CD4-positive, alpha-beta T cell treated with Interleukin-4 for 1 hour (primary cell): ENCODE measurements at places on chromosomes 13 and 19.

DNA sequence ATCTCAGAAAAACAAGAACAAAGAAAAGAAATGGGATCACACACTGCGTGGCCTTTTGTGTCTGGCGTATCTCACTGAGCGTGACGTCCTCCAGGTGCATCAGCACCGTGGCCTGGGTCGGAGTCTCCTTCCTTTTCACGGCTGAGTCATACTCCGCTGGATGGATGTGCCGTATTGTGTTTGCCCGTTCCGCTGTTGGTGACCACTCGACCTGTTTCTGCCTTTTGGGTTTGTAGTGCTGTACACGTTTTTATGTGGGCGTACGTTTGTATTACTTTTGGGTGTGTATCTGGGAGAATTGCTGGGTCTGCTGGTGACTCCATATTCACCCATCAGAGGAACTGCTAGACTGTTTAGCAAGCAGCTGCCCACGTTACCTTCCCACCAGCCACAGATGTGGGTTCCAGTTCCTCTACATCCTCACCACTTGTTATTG is 11.4 kb downstream of the ARID3A start:
- peak; percentile 64 for DNase-seq

- DNase-seq = peak; percentile 3
These were observed 8.6 kb downstream of the GAS6 start for GRCh38 chr13:113855012-113855921.

DNA sequence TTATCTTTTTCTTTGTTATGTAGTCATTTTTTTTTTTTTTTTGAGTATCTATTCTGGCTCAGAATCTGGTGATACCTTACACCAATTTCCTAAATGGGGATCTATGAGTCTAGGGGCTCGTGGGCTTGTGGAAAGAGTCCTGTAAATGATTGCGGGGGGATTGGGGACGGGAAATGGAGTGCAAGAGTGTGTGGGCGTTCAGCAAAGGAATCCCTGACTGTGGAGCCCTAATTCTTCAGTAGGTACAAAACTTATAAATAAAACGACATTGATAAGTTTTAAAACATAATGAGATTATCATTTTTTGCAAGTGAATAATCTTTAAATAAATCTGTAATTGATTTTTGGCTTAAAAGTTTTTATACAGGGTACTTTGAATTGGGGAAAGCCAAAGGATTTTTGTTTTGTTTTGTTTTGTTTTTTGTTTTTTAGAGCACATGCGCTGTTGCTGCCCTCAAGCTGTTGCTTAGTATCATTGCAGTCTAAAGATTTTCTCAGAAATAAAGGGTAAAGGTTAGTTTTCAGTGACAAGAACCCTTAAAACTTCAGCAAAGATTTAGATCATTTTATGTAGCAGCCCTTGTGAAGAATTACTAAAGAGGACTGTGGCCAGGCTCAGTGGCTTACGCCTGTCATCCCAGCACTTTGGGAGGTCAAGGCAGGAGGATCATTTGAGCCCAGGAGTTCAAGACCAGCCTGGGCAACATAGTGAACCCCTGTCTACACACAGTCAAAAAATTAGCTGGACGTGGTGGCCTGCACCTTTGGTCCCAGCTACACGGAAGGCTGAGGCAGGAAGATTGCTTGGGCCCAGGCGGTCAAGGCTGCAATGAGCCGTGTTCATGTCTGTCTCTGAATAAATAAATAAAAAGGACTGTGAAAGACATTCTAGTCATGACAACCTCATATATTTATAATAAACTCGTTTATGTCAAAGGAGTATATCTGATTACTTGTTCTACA is 1.7 kb downstream of the ERCC5 start:
- DNase-seq = peak; percentile 59

DNA sequence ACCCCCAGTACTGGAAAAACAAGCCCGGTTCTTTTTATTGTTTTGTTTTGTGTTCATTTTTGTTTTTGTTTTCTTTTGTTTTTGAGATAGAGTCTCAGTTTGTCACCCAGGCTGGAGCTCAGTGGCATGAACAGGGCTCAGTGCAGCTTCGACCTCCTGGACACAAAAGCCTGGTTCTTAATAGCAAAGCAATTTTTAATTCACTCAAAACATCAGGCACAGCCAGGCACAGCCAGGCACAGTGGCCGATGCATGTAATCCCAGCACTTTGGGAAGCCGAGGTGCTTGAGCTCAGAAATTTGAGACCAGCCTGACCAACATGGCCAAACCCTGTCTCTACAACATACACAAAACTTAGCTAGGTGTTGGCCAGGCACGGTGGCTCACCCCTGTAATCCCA is 30.7 kb downstream of the INSR start:
- no peak for DNase-seq

- DNase-seq = no peak
These were observed 1029.8 kb downstream of the DIAPH3 start for GRCh38 chr13:59133903-59134302.

- DNase-seq = no peak
These were observed 19.8 kb downstream of the ZNF586 start for GRCh38 chr19:57789288-57789687.

GRCh38 chr13:111326981-111327642 is 6.7 kb downstream of the TEX29 start:
- no peak for DNase-seq

DNA sequence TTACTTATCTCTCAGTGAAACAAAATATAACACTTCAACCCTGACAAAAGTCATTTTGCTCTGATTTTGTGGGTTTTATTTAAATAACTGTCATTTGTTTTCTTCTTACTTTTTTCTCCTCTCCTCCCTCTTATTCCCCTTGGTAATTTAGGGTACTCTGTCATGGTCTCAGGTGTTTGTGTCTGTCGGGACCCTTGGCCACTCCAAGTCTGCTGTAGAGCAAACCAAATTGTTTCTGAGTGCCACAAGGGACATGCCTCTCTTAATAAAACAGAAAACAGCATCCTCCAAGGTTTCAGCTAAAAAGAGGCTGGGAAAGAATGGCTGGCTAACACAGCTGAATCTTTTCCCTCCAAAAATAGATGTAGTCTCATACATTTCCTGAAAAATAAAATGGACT is 573.1 kb upstream of the KLF12 start:
- DNase-seq = no peak

GRCh38 chr19:11856596-11857250 is 8.2 kb downstream of the ZNF439 start:
- DNase-seq = no peak

DNA sequence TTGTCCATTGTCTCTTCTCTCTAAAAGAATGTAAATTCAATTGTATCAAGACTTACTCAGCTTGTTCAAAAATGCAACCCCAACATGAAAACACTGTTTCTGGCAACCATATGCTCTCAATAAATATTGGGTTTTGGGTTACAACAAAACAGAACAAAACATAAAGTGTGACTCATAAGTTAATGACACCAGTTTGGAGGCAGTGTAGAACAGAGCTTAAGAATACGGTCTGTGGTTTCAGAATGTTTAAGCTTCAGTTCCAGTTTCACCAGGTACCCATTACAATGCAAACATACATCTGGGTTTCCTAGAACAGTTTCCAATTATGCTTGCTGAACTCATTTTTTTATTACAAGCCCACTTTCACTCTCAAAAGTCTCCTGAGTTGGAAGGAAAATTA is 285.8 kb upstream of the PCDH9 start:
- DNase-seq = no peak

DNA sequence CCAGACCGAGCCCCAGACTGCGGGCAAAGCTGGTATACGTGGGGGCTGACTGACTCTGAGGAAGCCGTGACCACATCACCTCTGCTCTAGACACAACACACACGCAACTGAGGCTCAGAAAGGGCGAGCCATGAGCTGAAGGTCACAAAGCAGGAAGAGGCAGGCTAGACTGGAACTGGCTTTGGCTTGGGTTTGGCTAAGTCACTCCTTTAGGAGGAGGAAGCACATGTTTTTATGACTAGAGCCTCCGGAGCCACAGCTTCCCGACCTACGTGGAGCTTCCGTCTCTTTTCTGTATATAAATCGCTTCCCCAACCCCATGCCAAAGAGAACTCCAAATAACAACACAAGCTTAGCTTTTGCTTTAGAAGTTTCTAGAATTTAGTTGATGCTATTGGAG is 48.0 kb downstream of the RFX2 start:
- DNase-seq = peak; percentile 42

- DNase-seq = no peak
These were observed 57.5 kb upstream of the KCTD4 start for GRCh38 chr13:45258334-45258675.

- no peak for DNase-seq
These were observed 23.0 kb downstream of the GTF2F2 start for GRCh38 chr13:45143346-45143751.

- no peak for DNase-seq
These were observed 17.1 kb upstream of the VWA8 start for GRCh38 chr13:41978007-41978406.

DNA sequence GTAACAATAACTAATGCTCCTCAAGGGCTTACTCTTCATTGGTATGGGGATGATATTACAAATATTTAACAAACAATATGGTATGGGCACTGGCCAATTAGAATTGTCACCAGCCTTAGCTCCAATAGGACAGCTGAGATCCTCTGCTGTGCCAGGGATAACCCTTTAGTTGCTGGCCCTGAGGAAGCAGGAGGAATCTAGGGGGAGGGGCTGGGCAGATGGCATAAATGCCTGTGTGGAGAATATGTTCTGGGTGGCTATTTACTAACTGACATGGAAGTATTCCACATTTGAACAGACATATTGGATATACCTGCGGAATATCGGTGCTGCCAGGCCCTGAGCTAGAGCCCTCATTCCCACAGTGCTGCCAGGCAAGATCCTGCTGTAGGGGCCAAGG is 16.6 kb upstream of the LRCH1 start:
- no peak for DNase-seq

DNA sequence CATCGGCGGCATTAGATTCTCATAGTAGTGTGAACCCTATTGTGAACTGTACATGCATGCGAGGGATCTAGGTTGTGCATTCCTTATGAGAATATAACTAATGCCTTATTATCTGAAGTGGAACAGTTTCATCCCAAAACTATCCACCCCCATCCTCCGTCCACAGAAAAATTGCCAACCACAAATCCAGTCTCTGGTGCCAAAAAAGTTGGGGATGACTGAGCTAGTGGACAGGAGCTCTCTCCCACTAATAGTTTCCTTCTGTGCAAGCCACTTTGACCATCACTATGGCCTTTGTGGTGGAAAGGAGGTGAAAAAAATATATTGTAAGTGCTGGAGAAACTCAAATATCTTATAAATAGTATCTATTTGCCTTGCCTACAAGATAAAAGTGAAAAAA is 857.8 kb downstream of the DIAPH3 start:
- no peak for DNase-seq

GRCh38 chr13:44801990-44802389 is 187.3 kb downstream of the NUFIP1 start:
- DNase-seq = no peak

DNA sequence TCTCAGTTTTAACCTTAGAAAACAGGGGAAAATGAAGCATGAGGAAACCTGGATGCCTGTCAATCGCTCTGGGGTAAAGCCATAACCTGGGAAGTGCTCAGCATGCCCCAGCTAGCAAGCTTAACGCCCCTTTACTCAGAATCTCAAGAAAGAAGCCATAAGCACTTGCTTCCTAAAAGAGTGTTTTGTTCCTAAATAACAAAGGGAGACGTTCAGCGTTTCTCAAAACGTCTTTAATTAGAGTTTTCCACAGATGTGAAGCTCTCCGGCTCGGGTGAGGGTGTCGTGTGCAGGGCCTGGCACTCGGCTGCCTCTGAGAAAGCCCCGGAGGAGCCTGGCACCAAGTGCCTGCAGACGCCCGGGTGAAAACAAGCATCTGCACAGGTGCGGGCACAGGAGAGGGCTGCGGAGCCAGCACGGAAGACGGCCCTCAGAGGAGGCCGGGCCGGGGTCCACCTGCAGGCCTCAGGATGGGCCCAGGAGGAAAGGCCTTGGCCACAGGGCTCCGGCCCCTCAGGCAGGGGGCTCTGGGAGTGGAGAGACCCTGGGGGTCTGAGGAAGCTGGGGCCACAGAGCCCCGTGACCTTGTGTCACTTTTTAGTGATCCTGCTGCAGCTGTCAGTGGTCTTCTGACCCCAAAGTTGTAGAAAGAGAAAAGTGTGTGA is 6.2 kb downstream of the GAS6 start:
- no peak for DNase-seq

DNA sequence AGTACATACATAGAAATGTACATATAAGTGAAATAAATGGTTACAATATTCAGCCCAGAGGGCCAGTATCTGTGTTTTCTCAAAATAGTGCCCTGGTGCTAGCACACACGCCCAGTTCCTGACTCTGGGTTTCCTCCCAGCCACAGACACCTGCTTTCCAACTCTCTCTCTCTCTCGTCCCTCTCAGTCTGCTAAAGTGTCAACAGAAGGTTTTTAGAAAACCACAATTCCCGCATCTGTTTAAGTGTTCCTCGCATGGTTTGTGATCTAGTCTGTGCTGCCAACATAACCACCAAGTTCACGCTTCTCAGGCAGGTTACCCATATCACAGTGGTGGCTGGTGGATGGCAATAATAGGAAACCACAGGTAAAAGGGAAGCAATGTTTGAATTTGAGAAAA is 17.8 kb upstream of the UPF3A start:
- peak; percentile 44 for DNase-seq

DNA sequence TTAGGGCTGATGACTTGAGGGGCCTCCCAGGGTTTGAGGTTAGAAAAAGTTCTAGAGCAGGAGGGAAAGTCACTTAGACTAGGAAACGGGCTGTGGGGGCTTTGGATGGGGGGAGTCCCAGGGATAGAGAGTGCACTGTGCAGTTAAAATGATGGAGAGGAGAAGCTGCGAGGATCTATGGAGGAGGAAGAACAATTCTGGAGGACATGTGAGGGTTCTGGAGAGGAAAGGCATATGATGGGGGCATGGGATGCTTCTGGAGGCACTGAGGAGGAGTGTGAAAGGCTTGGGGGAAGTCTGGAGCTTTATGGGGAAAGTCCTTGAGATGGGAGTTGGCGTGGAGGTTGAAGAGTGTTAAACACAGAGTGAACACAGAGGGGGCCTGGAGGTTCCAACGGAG is 2.2 kb downstream of the KCNC3 start:
- DNase-seq = no peak

DNA sequence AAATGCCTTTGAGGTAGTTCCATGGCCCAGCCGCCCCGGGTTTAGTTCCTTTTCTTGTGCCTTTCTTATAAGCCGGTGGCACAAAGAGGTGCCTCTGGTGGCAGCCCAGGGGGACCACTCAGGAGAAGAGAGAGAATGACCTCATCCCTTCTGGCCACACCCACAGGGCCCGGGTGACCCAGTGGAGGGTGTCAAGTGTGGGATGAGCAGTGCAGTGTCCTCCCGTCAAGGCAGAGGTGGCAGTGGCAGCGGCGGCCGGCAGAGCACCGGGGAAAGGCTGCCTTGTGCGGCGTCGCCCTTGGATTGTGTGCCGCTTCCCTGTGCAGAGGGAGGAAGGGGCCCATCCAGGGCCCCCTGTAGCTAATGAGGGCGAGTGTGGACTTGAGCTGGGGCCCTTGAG is 47.9 kb downstream of the KDM4B start:
- DNase-seq = no peak

DNA sequence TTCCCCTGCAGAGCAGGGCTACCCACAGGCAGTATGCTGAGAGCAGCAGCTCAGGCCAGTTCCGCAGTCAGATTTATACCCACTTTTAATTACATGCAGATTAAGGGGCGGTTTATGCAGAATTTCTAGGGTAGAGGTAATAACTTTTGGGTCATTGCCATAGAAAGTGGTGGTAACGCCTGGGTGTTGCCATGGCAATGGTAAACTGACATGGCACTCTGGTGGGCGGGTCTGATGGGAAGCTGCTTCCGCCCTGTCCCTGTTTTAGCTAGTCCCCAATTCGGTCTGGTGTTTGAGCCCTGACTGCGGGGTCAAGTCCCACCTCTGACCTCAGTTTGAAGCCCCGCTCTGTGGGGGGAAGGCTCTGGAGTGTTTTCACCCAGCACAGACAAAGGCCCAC is 141.1 kb upstream of the VSTM2B start:
- no peak for DNase-seq
